ENCODE measurements at places on chromosomes 12 and 14.
A peak's percentile ranks its signal among the peaks of the same experiment; 100 is the strongest.

GRCh38 chr12:119154435-119154818 is 24.3 kb upstream of the HSPB8 start:
- DNase-seq: peak; percentile 5

DNA sequence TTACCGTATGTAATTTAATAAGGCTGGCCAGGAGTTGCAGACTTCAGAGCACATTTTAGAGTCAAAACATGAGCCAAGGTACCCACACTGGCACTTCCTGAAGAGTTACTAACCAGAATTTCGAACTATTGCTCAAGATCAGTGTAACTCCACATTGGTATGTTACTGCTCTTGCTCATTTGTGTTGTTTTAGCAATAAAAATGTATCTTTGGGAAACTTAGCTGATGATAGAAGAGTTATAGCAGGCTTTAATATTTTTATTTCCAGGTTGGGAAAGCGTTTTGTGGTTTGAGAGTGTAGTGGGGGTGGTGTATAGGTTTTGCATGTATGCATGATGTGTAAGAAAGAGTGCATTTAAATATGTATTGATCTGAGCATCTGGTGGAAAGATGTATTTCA is 96.6 kb downstream of the SCN8A start:
- DNase-seq: peak; percentile 40

- no peak for DNase-seq
These were observed 77.6 kb downstream of the SCAF11 start for GRCh38 chr12:45912774-45913173.

DNA sequence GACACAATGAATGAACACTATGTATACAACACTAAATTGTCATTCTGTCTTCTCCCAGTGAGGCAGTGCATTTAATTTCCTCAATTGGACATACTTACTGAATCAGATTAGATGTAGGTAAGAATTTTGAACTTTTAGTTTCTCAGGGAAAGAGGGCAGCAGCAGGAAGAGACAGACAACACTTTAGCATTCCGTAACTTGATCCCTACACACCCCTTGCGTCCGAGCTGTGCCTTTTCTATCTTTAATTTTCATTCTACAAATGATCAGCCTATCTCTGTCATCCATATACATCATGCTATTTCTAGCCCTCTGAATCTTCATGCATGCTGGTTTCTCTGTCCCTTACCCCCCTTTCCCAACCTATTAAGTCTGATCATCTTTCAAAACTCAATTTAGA is 358.0 kb upstream of the RPL10L start:
- no peak for DNase-seq

GRCh38 chr14:88029500-88029899 is 24.6 kb downstream of the GPR65 start:
- no peak for DNase-seq

DNA sequence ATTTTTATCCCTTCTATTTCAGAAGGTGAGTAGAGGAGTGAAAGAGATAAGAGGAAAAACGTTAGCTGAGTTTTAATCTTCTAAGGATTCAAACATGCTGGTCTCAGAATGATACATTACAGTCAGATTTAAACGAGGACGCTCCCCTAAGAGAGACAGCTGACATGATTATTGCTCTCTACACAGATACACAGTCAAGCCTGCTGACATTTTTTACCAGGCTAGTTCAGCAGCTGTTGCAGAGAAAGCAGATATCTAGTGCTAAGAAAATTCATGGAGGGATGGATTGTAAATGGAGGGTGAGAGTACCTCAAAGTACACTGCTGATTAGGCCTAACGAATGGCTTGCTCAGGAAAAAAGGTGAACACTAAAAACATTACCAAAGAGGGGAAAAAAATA is 31.9 kb upstream of the SOS2 start:
- no peak for DNase-seq

DNA sequence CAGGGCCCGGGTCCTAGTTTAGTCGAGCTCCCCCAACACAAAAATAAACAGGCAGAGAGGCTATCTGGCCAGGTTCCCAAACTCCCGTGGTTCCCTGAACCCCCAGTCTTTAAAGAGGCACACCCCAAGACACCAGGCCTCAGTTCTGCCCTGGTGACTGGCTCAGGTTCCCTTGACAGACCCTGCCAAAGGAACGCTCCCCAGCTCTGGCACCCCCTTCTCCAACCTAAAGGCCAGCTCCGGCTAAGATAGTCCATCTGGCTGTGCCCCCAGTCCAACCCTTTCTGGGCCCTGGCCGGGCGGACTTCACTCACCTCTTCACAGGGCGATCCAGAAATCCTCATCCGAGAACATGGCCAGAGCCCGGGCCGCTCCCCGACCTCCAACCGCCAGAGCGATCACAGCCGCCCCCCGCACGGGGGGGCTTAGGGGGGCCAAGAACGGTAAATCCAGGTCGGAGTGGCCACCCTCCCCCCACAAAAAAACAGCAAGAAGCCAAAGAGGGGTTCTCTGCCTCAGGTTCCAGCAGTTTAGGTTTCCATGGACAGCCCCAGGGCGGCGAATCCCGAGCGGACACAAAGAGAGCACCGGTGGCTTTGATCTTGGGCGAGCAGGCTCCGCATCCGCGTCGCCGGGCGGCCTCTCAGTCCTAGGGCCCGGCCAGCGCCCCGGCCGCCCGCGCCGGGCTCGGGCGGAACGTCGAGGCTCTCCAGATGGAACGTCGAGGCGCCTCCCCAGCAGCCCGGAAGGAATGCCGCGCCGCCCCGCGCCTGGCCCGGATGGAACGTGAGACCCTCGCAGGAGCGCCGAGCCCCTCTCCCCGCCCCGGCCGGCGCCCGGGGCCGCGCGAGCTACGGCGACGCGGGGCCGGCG is 1.1 kb downstream of the KMT2D start:
- DNase-seq: peak; percentile 41

- no peak for DNase-seq
These were observed 73.6 kb downstream of the SSPN start for GRCh38 chr12:26268841-26269561.

DNA sequence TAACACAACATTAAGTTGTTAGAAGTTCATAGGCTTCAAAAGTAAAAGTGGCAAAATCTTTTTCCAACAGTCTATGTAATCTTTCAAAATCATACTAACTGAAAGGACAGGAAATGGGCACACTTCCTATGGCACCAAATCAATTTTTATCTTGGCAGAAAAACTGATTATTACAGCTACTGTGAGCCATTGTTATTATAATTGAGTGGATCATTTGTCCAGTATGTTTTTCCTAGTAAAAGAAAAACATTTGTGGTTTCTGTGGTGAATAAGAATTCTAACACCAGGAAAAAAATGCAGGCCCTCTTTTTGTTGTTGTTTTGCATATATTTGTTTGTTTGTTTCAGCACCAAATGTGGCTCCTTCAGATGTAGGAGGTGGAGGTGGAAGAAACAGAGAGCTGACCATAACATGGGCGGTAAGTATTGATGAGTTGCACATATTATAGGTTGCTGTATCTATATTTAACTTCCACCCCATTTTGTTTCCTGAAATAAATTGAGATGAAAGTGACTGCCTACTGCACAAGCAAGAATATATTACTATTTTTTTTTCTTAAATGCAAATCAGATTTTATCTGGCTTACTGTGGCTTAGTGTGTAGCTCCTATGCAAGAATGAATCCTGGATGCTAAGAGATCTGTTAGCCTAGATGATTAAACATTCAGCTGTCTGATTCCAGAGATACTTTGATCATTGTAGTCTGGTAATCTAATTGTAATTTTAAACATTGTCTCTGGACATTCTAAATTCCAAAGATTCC is 174.1 kb upstream of the PDZRN4 start:
- DNase-seq: no peak

DNA sequence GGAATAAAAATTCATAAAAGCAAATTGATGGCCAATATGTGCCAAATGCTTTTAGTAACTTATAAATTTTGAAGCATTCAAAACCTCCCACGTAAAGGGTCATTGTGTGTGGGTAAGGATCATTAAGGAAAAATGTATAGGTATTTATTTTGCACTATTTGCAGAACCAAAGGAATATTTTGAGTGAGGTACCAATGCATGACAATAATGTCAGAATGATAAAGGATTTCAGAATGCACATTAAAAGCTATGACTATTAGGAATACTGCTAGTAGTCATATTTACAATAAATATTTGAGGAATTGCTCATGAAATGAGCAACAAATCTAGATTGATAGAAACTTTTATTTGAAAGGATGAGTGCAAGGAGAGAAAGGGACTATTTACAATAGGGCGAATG is 932.8 kb downstream of the SLC6A15 start:
- DNase-seq: no peak

GRCh38 chr12:66269757-66270383 is 32.4 kb upstream of the HELB start:
- peak; percentile 67 for DNase-seq

DNA sequence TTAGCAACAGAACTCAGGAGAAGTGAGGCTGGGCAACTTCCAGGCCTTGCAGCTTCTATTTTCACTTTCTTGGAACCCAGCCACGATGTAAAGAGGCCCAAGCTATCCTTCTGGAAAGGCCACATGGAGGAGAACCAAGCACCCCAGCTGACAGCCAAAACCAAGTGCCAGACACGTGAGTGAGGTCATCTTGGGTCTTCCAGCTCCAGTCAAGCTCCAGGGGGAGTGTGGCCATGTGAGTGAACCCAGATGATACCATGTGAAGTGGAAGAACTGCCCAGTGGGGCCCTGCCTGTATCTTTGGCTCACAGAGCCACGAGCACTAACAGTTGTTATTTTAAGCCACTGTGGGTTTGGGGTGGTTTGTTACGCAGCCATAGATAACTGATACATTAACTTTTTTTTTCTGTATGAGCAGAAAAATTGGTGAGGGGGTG is 126.8 kb upstream of the MAP1LC3B2 start:
- no peak for DNase-seq

- DNase-seq: no peak
These were observed 96.1 kb downstream of the EML1 start for GRCh38 chr14:99889268-99889667.

DNA sequence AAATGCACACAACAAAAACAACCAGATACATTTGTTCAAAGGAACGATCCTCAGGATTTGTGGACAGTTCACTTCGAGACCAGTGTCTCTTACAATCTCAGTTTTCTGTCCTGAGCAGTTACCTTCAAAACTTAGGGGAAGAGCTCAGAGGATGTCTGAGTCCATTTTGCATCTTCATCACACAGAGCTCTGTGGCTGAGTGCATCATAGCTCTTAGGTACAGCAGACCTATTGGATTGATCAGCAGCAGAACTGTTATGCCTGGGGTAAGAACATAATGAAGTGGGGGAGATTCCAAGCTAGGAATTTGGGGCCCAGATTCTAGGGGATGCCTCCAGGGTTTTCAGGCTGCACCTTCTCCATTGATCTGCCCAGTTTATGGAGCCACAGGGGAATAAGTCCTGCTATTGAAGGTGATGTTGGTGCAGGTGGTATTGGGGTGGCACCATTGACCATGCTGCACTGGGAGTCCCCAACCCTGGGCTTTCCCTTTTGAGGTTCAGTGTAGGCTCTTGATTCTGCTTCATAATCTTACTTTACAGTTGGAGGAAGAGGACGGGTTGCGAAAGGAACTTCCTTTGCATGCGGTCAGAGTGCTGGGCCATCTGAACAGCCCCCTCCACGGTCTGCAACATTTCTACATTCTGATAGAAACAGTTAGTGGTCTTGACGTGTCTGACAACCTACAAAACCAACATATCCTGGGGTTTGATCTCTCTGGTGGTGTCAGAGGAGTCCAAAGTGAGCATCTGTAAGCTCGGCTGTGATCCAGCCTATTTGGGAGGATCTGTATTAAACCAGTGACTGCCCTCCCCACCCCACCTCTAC is 112.8 kb downstream of the CHST11 start:
- DNase-seq: no peak

DNA sequence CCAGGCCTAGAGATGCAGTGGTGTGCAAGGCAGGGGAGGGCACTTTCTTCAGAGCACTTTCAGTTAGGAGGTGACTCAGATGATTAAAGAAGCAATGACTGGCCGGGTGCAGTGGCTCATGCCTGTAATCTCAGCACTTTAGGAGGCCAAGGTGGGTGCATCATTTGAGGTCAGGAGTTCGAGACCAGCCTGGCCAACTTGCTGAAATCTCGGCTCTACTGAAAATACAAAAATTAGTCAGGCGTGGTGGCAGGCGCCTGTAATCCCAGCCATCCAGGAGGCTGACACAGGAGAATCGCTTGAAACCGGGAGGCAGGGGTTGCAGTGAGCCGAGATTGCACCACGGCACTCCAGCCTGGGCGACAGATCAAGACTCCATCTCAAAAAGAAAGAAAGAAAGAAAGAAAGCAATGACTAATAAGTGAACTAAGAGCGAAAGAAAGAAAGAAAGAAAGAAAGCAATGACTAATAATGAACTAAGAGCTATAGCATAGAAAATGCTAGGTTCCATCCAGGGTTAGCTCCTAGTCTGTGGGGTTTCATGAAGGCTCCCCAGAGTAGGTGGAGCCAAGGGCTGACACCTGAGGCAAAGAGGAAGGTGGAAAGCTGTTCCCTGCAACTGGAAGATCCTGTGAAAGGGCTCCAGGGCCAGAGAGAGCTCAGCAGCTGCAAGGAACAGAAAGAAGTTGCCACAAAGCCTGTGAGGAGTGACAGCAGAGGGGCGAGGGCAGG is 334.5 kb downstream of the CACNA1C start:
- peak; percentile 13 for DNase-seq

- no peak for DNase-seq
These were observed 185.6 kb downstream of the TMEM117 start for GRCh38 chr12:44021471-44021971.

DNA sequence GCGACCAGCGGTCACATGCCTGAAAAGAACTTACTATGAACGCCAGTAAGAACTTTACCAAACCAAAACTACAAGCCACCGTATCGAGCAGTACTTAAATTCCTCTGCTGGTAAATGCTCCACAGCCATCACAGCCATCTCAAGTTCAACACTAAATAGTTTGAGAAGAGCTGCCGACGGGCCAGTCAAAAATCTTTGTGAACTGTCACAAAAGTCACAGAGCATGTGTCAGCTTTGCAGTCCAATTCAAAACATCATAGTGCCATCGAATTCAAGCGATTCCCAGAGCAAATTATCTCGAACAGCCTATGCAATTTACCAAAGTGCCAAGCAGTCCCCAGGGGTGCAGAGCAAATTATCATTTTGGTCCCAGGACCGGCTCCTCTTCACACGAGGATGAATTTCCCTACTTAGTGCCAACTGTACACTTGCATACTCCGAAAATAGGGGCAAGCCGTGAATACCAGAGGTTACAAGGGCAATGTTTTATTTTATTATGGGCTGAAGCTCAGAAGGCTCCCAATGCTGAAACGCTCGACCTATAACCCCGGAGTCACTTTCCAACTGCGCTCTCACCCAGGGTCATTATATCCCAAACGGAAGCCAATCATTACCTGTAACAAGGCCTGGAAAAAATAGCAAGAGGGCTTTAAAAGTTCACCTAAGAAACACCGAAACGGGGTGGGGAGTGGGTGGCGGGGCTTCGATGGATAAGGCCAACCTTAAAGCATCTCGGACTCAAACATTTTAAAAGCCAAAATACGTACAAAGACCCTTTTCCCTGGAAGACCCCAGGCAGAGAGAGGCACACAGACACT is 1.1 kb downstream of the LRP6 start:
- DNase-seq: peak; percentile 48

DNA sequence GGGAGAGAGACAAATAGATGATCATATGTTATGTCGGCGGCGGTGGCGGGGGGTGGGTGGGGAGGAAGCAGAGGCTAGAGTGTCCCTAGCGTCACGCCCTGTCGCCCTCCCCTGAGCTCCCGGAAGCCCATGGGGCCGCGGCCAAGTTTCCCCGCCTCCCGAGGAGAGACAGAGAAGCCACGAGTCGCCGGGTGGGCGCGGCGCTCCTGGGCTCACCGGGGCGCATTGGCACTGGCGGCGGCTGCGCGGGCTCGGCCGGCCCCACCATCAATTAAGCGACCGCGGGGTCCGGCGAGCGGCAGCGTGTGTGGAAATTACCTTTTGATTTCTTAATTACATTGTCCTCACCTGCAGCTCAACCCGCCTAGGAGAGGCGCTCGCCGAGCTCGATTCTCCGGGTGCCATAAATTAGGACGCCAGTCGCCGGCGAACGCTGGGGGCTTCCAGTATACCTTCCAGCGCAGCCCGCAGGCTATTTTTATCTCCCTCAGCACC is 119.9 kb upstream of the LHX5 start:
- no peak for DNase-seq
